ENCODE measurements at places on chromosomes 11 and 22.

GRCh38 chr11:124874571-124875255, 9.5 kb downstream of the ROBO3 start:
- DNase-seq, result no peak

DNA sequence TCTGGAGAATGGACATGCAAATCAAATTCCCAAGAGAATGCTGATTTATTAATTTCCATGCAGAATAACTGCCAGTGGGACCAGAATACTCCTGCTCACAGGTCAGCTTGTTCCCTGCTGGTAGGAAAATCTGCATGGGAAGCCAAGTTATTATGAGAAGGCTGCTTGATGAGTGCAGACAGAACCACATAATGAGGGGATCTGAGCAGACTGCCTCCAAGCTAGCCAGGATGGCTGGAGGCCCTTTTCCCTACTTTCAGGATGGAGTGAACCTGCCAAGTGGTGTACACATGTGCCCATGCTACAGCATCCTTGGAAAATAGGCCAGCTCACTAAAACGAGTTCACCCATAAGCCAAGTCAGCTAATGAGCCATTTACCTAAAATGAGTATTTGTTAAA, 55.2 kb upstream of the ZBED5 start:
- DNase-seq, result no peak

DNA sequence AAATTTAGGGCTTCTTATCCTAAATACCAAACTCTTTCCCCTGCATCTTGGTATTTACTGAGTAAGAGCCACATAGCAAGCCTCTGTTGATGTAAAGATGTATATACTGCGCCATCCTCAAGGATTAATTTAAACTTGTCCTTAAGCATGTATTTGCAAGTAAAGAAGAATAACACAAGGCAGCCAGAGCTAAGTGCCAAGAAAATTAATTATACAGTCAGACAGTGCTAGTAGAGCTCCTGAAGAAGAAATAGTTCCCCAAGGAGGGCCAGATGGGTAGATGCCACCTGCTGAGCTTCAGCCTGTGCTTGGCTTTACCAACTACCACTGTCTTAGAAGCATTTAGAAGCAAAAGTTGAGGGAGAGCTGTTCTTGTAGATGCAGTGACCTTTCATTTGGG, 470.0 kb downstream of the BUD13 start:
- DNase-seq, result no peak

DNA sequence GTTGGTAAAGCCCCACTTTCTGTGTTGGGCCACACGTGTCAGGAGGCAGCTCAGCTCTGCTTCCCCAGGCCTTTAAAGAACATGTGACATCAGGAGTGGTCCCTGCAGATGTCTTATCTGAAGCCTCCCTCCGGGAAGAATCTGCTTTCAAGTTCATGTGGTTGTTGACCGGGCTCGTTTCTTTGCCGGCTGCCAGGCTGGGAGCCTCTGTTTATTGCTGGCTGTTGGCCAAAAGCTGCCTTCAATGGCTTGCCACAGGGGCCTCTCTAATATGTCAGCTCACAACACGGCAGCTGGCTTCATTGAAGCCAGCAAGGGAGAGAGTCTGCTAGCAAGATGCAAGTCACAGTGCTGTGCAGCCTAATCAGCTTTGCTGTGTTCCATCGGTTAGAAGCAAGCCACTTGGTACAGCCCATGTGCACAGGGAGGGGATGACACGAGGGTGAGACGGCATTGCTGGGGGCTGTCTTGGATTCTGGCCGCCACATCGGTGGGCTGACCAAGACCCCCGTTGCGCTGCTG, 14.6 kb downstream of the MRGPRF start:
- DNase-seq, result peak; percentile 11

DNA sequence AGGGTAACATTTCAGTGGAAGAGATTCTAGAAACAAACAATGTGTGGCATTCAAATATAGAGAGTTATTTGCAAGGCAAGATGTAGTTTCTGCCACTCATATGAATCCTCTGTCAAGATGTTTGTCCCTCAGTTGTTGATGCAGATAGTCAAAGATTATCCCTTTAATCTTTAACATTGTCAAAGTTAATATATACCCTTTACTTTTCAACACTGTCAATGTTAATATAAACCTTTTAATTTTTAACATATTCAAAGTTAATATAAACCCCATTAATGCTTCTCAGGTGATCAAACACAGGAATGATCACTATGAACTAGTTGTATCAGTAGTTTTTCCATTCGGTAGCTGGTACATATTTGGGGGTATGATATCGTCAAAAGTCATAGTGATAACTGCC, 51.9 kb upstream of the PICALM start:
- DNase-seq, result no peak

DNA sequence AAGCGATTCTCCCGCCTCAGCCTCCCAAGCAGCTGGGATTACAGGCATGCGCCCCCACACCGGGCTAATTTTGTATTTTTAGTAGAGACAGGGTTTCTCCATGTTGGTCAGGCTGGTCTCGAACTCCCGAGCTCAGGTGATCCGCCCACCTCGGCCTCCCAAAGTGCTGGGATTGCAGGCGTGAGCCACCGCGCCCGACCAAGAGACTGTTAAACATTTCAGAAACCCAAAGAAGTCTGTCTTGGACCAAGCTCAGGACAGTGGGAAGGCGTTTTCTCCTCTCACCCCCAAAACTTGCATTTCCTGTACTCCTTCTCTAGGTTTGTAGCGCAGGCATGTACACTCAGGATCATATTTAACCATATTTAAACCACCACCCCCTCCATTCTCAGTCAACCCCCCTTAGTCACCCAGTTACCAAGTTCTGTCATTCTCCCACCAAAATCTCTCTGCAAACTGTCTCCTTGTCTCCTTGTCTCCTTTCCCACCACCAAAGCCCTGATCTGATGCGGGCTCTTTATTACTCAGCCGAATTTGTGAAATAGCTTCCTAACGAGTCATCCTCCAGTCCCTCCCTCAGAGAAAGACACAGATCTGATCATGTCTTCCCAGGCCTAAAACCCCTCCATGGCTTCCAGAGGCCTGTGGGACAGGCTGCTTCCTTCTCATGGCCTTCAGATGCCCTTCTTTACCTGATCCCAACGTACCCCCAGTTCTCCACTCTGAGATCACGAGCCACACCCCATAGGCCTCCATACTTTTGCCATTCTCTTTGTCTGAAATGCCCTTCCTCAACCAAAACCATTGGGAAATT, 29.0 kb upstream of the CREB3L1 start:
- peak; percentile 99 for DNase-seq

Measured in EL (cell line).